ENCODE measurements at places on chromosomes 7 and 10.

DNA sequence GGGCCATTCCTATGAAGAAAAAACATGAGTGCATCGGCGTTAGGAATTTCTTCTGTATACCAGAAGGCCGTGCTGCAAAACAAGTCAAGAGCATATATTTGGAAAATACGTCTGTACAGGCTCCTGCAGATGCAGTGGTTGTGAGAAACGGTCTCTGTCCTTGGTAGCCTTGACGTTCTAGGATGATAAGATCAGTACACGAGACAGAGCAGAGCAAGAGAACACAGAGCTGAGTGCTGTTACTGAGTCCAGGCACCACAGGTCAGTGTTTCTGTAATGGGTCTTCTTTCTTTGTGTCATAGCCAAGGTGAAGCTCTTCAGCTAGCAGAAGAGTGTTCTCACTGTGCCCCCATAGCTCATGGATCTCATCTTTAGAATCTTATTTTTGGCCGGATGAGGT is 62.8 kb downstream of the WDR37 start:
- DNase-seq, result no peak

GRCh38 chr10:30728766-30729165 is 99.2 kb upstream of the LYZL2 start:
- DNase-seq, result no peak

DNA sequence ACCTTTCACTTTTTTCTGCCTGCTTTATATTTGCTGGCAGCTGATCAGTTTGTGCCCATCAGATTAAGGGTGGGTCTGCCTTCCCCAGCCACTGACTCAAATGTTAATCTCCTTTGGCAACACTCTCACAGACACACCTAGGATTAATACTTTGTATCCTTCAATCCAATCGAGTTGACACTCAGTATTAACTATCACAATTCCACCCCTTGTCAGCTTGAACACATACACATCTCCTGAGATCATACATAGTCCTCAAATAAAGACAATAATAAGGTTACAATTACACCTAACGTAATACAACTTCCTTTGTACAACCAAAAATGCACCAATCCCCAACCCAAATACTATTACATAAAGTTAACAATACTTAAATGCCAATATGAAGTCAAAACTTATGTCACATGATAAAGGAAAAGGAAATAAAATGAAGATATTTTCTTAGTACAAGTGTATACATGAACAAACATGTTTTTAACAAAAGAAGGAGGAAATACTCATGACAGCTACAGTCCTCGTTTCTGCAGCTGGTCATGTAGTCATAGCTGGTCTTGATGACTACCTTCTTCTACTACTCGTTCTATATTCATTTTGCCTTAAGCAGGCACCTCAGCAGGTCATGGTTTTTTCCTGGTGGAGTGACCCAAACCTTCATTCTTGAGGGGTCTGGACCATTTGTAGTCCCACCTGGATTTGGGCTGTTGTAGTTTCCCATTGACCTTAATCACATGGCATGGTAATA is 96.7 kb upstream of the CABCOCO1 start:
- no peak for DNase-seq

DNA sequence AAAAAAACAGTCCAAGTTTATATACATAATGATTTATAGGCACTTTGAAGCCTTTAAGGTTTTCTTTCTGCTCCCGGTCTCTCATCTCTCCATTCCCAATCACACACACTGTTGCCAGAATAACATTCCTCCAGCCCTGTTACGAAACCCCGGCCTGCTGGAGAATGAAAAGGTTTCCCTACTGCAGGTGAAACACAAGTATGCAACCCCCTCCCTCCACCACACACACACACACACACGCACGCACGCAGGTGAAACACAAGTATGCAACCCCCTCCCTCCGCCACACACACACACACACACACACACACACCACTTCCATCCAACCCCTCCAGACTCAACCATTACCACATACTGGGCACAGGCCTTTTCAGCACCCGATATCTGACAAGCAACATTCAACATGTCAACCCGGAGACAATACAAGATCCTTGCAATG is 87.5 kb downstream of the PARD3 start:
- no peak for DNase-seq

DNA sequence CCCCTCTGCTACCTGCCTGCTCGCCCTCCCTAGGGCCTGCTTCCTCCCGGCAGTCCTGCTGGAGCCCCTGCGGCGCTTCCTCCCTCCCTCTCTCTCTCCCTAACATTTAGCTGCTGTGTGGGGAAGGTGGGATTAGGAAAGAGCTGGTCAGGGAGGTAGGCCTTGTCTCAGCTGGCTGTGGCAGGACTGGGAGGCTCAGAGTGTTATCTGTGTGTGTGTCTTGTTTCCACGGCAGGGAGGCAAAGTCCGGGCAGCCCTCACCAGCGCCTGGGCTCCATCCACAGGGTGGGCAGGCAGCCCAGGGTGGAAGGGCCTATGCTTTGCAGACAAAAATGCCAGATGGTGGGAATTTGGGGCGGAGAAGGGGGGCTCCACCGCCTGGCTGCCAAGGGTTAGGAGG is 105.7 kb downstream of the RPS24 start:
- DNase-seq, result no peak

DNA sequence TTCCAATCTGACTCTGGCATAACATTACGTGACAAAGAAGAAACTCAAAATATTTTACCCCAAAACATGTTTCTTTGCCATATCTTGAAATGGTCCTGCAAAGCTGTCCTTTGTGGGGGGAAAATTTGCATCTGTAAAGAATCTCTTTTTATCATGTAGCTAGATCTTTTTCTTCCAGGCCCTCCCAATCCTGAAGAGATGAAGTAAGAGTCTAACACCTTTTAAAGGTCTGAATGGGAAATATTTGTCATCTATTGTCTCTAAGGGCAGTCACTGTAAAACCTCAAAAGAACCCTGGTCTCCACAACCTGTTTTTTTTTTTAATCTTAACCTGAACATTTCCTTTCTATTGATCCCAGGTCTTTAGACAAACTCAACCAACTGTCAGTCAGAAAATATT is 8.6 kb downstream of the OR2AE1 start:
- DNase-seq, result no peak

DNA sequence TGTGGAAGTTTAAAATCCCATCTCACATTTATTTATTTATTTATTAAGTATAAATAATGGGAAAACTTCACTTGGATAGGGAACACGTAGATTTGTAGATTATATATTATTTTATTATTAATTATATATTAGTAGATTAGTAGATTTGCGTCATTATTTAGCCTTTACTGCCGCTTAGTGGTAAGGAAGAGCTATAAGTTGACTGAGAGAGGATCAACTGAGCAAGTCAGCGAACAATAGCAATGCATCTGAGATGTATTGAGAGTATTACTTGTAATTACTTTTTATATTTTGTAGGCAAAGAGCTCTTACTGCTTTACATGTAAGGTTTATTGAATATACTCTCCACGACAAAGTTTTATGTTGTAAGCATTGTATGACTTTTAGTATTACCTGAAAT is 244.5 kb upstream of the ANKRD30A start:
- no peak for DNase-seq

Data from CD4-positive, alpha-beta T cell treated with Interleukin-10 for 1 hour (primary cell).